ENCODE measurements at places on chromosomes 6 and 20.

DNA sequence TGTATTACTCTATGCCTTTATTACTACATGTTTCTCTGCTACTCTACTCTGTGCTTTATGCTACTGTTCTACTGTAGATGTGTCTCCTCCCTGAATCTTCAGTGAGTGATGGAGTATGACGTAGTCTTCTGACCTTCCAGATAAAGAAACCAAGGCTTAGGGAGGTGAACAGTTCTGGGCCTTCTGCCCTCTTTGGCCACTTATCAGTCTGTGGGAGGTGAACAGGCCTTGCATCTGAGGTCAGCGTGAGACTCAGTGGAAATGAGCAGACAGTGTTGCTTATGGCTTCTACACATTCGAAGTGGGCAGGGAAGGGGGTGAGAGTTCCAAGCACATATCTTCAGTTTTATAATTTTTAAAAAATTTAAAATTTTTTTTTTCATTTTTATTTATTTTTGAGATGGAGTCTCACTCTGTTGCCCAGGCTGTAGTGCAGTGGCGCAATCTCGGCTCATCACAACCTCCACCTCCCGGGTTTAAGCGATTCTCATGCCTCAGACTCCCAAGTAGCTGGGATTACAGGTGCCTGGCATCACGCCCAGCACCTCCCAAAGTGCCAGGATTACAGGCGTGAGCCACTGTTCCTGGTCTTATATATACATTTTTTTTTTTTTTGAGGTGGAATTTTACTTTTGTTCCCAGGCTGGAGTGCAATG lies 24.2 kb downstream of the MYBL2 start:
- no peak for DNase-seq

DNA sequence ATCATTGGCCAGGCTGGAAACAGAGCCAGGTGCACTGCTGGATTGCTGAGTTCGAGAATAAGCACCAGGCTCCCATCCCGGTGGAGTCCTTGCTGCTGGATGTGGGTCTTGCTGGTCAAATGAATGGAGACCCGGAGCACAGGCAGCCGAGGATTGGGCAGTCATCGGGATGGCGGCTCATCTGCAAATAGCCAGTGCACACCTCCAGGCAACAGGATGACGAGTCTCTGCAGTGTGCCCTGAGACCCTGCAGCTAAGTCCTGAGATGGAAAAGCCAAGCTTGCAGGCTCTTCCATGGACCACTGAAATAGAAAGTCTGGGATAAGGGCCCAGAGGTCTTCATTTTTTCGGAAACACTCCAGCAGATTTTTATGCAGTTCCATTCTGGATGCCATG lies 143.5 kb downstream of the WDR27 start:
- no peak for DNase-seq

DNA sequence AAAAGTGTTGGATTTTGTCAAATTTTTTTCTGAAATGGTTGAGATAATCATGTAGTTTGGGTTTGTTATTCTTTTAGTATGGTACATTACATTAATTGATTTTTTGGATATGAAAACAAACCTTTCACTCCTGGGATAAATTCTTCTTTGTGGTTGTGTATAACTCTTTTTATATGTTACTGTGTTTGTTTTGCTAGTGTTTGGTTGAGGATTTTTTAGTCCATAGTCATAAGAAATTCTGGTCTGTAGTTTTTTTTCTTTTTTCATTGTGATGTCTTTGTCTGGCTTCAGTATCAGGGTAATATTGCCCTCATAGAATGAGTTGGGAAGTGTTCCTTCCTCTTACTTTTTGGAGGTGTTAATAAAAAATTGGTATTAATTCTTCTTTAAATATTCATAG lies 122.2 kb upstream of the ATXN1 start:
- DNase-seq, result no peak

DNA sequence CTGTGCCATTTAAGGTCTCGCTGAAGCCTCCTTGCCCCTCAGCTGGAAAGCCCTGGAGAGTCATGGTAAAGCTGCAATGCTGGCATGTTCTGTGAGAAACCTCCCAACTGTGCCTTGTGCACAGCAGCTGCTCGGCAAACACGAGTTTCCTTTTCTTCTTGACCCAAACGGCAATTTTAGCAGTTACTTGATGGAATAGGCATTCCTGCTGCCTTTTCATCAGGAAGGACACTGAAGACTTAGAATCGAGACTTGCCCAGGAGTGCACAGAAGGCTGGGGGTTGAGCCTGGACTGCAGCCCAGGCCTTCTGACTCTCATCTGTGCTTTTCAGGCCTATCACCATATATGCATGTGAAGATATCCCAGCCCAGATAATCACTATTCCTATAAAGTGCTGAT lies 28.7 kb upstream of the CLDN20 start:
- no peak for DNase-seq

GRCh38 chr20:56506103-56506502 lies 18.4 kb upstream of the FAM209A start:
- DNase-seq, result no peak

DNA sequence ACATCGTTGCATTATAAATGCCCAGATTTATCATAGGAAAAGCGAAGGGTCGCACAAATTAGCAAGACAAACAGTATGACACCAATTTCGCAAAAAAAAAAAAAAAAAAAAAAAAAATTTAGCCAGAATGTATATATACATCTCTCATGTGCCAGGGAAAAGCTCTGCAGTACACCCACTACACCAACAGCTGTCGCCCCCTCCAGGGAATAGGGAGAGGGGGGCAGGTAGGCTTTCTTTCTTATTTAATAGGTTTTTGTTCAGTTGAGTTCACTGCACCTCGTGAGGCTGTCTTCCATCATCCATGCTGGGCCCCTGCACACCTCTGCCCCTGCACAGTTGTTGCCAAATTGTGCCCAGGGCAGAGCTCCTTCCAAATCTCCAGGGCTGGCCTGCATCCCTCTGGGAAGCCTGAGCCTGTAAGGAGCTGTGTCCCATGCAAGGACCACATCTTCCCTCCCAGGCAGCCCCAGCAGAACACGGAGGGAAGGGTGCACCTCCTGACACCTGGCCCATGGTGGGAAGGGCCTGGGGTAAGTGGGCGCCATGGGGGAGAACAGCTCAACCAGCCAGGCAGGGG lies 85.4 kb downstream of the NINL start:
- DNase-seq, result no peak

GRCh38 chr20:16349523-16350260 lies 223.6 kb downstream of the KIF16B start:
- DNase-seq, result no peak

DNA sequence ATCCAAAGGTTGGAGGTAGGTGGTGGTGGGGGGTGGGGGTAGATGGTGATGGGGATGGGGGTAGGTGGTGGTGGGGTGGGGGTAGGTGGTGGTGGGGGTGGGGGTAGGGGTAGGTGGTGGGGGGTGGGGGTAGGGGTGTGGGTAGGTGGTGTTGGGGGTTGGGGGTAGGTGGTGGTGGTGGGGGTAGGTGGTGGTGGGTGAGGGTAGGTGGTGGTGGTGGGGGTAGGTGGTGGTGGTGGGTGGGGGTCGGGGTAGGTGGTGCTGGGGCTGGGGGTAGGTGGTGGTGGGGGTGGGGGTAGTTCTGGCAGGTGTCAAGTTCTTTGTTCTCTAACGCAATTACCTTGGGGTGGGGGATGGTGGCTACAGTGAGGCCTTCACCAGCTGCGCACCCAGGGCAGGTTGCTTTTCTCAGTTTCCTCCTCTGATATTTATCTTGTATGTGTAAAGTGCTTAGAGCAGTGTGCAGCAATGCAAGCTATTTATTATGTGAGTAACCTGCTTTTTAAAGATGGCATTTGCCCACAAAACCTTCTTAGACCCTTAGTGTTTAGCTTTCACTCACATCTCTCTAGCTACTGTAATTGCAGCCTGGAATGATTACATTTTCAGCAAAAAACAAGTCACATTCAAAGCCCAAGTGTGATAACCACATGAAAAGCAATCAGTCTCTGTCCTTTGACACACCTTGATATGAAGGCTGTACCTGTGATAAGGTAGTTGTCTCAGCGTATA lies 8.2 kb upstream of the CCDC167 start:
- DNase-seq, result no peak

- DNase-seq, result no peak
Observed at GRCh38 chr6:161578478-161578877, 304.6 kb upstream of the AGPAT4 start.

DNA sequence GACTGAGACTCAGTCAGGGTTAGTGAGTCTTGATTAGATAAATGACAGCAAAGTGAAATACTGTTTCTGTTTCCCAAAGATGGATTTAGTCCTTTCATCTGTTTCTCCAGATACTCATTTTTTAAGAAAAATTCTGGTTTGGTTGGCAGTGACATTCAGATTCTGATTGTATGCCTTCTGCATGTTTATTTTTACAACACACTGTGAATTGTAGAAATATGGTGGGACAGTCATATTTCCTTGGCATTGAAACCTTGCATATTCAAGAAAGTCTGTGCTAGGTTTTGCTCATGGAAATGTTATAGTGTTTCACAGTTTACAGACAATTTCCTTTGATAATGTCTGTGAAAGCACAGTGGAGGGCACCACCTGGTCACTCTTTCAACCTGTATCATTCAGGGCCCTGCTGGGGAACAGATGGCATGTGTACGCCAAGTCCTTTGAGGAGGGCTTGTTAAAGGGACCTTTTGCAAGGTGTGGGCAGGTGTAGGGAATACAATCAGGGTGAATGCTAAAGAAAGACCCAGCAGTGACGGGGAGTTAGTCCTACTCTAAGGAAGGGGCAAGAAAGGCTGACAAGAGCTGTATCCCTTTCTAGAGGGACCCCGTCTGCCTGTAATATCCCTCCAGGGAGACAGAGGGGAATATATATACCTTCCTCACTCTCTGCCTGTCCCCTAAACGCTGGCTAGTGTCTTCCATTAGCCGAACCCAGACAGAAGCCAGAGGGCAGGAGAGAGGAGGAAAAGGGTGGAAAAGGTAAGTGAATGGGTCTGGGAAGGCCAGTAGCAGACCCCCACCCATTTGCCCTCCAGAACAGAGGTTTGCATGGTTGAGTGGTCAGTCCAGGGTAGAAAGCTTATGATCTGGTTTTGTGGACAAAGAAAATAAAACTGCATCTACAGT lies 10.2 kb downstream of the PLCB4 start:
- no peak for DNase-seq

GRCh38 chr6:160742090-160742489 lies 40.0 kb downstream of the PLG start:
- DNase-seq, result no peak

DNA sequence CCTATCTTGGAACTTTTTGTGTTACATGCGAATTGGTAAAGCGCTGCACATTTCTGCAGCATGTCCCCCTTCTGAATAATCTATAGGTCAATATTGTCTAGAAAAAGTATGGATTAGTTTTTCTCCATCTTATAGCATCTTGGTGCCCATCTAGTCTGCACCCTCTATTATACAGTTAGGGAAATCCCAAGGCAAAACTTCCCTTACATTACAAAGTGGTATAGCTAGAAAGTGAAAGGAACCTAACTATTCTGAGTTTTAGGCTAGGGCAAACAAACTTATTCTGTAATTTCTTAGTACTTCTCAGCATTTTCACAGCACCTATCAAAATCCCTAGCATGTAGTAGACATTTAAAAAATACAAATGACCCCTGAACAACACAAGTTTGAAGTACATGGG lies 133.5 kb upstream of the CCDC28A start:
- no peak for DNase-seq

DNA sequence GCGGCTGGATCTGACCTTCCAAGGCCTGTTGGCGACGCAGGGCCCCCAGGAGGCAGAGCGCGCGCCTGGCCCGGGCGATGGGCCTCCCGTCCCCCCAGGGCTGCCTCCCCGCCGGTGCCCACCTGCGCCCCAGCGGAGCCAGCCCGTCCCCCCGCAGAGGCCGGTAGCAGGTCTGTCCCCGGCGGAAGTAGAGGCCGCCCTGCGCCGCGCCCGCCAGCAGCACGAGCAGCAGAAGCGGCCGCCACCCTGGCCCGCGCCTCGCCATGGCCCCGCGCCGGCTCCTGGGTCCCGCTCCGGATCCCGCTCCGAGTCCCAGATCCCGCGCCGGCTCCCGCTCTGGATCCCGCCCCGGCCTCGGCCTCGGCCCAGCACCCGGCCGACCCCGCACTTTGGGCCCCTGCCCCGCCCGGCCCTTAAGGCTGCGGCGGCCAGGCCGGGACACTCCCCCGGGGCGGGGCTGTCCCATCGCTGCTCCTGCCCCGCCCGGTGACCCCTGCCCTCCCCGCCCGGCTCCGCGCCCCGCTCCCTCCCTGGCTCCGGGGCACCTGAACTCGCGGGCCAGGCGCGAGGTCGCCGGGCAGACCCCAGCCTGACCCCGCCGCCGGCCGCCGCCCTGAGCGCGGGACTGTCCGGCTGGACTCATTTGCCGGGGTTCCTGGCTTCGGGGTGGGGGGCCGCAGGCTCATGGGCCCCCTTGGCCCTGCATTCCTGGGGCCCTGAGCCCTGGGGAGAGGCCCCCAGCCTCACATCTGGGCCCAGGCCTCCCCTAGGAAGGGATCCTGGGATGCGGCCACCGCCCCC lies at the start of gene CTSZ:
TSS of gene CTSZ (minus strand) at position 391 of the 801 bp plus-strand sequence. CDS start at position 265, 126 bp downstream.
- peak; percentile 29 for DNase-seq

DNA sequence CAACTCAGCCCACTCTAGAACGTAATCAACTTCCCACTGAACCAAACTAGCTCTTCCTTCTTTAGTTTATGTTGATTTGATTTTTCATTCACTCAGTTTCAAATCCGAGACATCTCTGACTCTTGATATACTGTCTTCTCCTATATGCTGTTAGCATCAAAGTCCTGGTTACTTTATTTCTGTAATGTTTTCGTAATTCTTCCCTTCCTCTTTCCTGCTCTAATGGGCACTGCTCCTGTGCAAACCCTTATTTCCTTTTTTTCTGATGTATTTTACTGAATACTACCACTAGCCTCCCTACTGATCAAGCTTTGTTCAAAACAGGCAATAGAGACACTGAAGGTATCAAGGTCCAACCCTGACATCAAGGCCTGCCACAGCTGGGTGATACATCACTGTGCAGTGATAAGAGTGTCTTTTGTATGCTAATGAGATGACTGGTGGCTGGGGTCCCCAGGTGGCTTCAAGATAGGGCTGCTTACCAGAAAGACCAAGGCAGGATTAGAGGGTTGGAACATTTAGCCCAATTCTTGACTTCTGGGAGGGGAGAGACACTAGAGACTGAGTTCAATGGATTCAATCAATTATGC lies 95.2 kb downstream of the KIF13A start:
- no peak for DNase-seq

DNA sequence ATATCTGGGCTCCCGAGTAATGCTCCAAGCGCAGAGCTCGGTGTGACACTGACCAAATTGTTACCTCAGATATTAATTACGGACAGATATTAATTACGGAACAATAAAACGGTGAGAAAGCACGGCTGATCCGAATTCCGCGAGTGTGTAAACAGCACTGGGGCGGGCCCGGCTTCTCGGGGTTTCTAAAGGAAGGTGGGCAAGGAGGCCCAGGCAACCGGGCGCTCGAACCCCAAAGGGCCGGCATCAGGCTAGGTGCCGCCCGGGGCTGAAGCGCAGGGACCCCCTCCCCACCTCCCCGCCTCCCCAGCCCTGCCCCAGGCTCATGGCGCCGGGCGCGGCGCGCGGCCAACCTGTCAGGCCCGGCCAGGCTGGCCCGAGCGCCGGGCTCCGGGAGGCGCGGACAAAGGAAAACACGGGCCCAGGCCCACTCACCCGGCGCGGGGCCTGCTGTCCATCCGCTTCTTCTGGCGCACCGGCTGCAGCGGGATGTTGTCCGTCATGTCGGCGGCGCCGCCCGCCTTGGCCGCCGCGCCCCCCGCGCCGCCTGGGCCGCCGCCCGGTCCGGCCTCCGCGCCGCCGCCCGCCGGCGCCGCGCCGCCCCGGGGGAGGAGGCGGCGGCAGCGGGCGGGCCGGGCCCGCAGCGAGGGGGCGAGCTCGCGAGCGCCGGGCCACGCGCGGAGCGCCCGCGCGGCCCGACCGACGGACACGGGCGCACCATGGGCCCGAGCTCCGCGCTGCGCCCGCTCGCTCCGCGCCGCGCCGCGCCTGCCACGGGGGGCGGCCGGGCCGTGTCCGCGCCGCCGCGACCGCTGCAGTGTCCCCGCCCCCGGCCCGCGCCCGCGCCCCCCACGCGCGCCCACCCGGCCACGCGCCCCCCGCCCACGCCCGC lies at the start of gene ATP9A:
TSS of gene ATP9A (minus strand) at position 524 of the 892 bp plus-strand sequence. CDS start at position 503, 21 bp downstream.
- no peak for DNase-seq
